ENCODE measurements at places on chromosomes 5 and 9.

DNA sequence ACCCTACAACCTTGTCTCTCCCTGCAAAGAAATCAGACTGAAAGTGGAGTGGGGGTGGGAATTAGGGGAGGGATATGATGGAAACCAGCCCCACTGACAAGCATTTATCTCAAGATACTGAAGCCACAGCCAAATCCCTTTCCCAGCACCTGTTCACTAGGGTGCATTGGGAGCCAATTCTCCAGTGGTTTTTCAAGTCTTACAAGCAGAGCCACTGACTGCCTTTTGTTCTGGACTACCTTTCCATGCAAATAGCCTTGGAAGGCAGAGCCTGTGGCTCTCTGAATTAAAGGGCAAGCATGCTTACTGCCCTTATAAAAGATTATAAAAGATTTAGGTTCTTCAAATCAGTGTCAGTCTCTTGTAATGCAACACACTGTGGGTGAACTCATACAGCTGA, 8.8 kb upstream of the GGTA1 start:
- peaks cover 11% of the 10 kb centered on the region for H3K27me3 ChIP-seq
- H3K36me3 ChIP-seq, result no peaks in the 10 kb centered on the region
- H3K4me1 ChIP-seq, result no peaks in the 10 kb centered on the region
- H3K4me3 ChIP-seq, result no peak overlapping the region

- H3K36me3 ChIP-seq, result no peaks in the 10 kb centered on the region
- peaks cover 3% of the 10 kb centered on the region for H3K27me3 ChIP-seq
- DNase-seq, result no peak
- no peak overlapping the region for H3K27ac ChIP-seq
- no peak overlapping the region for H3K4me3 ChIP-seq
Observed at GRCh38 chr9:127203681-127204327, 60.8 kb upstream of the GARNL3 start.

DNA sequence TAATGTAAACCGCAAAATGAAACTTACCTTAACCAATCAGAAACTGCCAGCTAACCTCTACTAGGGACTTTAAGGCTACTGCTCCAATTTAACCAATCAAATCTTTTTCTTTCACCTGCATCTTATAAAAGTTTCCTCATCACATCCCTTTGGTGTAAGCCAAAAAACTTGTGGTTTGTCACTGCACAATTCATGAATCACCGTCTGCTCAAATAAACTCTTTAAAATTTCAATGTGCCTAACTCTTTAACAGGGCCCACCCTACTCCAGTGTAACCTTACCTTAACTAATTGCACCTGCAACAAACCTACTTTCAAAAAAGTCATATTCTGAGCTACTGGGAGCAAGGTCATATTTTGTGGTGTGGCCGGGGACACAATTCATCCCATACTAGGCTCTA, 172.2 kb upstream of the GRAMD2B start:
- H3K27me3 ChIP-seq, result no peaks in the 10 kb centered on the region
- H3K27ac ChIP-seq, result no peak overlapping the region
- no peak for DNase-seq
- H3K4me3 ChIP-seq, result no peak overlapping the region
- H3K36me3 ChIP-seq, result no peaks in the 10 kb centered on the region

- no peak overlapping the region for H3K4me3 ChIP-seq
- no peaks in the 10 kb centered on the region for H3K27me3 ChIP-seq
- no peaks in the 10 kb centered on the region for H3K36me3 ChIP-seq
- DNase-seq, result no peak
Observed at GRCh38 chr5:32630867-32631491, 45.6 kb downstream of the SUB1 start.

GRCh38 chr5:176427971-176428370, 11.6 kb upstream of the CLTB start:
- H3K36me3 ChIP-seq, result no peaks in the 10 kb centered on the region
- no peak overlapping the region for H3K27ac ChIP-seq
- no peak for DNase-seq
- peaks cover 18% of the 10 kb centered on the region for H3K27me3 ChIP-seq
- H3K4me1 ChIP-seq, result peaks cover 6% of the 10 kb centered on the region
- no peak overlapping the region for H3K4me3 ChIP-seq

DNA sequence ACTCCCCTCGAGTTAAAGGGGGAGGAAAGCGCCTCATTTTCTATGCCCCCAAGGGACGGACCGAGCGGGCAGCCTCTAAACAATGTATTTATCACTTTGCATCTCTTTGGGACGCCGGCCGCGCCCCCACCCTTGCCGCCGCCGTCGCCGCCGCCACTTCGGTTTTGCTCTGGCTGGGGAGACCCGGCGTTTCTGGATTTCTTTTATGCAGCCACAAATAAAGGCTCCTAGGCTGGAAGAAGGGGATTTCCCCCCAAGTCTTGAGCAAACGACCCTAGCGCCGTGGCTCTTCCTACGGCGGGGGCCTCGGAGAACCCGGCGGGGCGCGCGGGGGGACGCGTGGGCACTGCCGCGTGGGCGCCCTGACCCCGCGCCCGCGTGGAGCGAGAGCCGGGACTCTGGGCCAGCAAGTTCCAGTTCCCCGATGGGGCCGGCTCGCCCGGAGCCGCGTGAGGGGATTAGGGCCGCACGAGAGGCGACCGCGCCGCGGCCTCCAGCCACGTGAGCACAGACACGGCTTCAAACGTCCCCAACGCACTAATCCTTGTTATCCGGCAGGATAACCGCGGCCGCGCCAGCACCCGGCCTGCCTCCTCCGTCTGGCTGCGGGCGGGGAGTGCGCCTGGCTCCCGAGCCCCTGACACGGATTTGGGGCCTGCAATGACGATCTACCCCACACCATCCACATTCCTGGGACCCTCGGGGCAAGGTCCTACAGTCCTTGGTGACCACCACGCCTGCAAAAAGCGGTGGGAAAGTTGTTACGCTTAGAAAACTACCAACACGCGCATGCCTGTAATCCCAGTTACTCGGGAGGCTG, 7.9 kb upstream of the NEUROG1 start:
- peaks cover 88% of the 10 kb centered on the region for H3K27me3 ChIP-seq
- peaks cover 9% of the 10 kb centered on the region for H3K4me1 ChIP-seq
- H3K36me3 ChIP-seq, result peaks cover 2% of the 10 kb centered on the region
- no peak overlapping the region for H3K27ac ChIP-seq
- peak overlapping the region; percentile 87 for H3K4me3 ChIP-seq
- DNase-seq, result no peak

DNA sequence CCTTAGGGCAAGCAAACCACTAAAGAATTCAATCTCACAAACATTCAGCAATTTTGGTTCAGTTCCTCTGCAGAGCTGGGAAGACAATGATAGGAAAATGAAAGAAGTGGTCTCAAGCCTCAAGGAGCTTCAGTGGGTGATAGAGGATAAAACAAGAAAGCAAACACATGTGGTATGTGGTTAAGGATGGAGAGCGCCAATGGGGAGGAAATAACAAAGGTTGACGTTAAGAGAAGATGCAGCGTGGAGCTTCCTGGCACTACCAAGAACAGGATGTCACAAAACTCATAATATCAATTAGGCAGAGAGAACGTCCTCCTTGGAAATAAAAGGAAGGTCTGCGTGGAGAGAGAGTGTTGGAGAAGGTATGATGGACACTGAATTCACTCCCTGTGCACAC, 411.4 kb upstream of the DAP start:
- H3K27me3 ChIP-seq, result no peaks in the 10 kb centered on the region
- DNase-seq, result no peak
- no peaks in the 10 kb centered on the region for H3K36me3 ChIP-seq
- no peak overlapping the region for H3K4me3 ChIP-seq

- H3K27ac ChIP-seq, result peak overlapping the region; percentile 5
- H3K4me1 ChIP-seq, result peaks cover 32% of the 10 kb centered on the region
- no peak overlapping the region for H3K4me3 ChIP-seq
- H3K27me3 ChIP-seq, result no peaks in the 10 kb centered on the region
Observed at GRCh38 chr9:95855961-95856360, 19.5 kb upstream of the ERCC6L2 start.

- no peaks in the 10 kb centered on the region for H3K27me3 ChIP-seq
- H3K4me1 ChIP-seq, result peaks cover 28% of the 10 kb centered on the region
- DNase-seq, result no peak
- no peaks in the 10 kb centered on the region for H3K36me3 ChIP-seq
Observed at GRCh38 chr9:121286973-121287741, 19.2 kb downstream of the GSN start.

DNA sequence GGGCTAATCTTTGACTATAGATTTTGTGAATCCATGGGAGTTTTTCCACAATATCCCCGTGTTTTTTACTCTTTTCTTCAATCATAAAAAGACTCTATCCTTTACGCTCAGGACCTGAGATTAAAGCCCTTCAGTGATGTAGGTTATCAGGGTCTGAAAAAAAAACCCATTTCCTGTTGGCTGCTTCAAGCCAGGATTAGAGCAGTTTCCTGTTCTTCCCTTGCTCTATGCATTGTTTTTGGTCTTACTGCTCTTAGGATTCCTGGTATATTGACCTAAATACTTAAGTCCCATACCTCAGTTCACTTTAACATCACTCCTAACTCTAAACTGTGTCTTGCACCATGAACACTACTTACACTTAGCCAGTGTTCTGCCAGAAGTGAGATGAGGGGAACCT, 319.3 kb upstream of the CHD1 start:
- no peaks in the 10 kb centered on the region for H3K36me3 ChIP-seq
- no peak overlapping the region for H3K27ac ChIP-seq
- no peak overlapping the region for H3K4me3 ChIP-seq
- H3K27me3 ChIP-seq, result no peaks in the 10 kb centered on the region

- H3K36me3 ChIP-seq, result no peaks in the 10 kb centered on the region
- DNase-seq, result peak; percentile 76
- H3K27me3 ChIP-seq, result peaks cover 47% of the 10 kb centered on the region
- H3K27ac ChIP-seq, result no peak overlapping the region
Observed at GRCh38 chr9:96232539-96233241, 69.3 kb downstream of the HSD17B3 start.

DNA sequence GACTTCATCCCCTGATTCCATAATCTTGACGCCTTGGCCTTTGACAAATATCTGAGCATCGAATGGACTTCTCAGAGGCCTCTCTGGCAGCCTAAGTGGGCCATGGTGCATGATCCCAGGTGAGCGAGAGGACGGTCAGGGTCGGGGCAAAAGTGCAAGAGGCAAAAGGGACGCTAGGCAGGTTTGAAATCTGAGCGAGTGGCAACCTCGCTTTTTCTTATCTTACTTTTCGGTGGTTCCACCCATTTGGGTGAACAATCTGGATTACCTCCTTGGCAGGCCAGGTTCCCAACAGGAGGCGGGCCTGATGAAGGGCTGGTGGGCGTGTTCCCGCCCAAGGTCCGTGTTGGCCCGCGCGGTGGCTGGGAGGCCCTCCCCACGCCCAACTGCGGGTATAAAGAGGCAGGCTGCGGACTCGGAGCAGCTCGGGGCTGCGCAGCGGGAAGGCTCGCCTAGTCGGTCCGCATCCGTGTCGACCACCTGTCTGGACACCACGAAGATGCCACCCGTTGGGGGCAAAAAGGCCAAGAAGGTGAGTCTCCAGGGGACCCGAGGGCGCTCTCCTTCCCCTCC, at the start of gene BHMT:
Gene BHMT, plus strand, starts transcription at position 423 of the 573 bp plus-strand sequence. Its CDS starts 77 bp downstream, at position 500.
- peaks cover 65% of the 10 kb centered on the region for H3K27me3 ChIP-seq
- H3K27ac ChIP-seq, result no peak within 1 kb of the TSS
- H3K36me3 ChIP-seq, result no peaks in the 10 kb centered on the region
- H3K4me1 ChIP-seq, result peaks cover 3% of the 10 kb centered on the region
- no peak for DNase-seq
- no peak within 1 kb of the TSS for H3K4me3 ChIP-seq

DNA sequence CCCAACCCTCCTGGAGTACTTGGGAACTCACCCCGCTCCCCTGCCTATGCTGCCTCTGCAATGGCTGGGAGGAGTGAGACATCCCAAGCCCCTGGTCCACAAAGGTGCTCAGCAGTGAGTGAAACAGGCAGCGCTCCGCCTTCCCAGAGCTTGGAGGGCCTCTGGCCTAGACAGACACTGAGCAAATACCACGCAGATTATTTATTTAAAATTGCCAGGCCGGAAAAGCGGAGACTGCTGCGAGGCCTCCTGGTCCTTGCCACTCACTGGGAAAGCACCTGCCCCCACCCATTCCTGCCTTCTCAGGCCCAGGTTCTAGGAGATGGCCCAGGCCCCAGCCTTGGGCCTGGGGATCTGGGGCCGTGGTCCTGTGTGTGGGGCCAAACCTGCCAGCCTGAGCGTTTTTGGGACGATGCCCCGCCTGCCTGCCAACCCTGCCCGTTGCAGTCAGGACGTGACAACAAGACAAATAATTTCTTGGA, 17.4 kb downstream of the FGF18 start:
- no peak overlapping the region for H3K4me3 ChIP-seq
- no peak overlapping the region for H3K27ac ChIP-seq
- H3K27me3 ChIP-seq, result no peaks in the 10 kb centered on the region
- DNase-seq, result no peak
- H3K4me1 ChIP-seq, result no peaks in the 10 kb centered on the region
- no peaks in the 10 kb centered on the region for H3K36me3 ChIP-seq

- no peaks in the 10 kb centered on the region for H3K36me3 ChIP-seq
- H3K27me3 ChIP-seq, result peaks cover 3% of the 10 kb centered on the region
Observed at GRCh38 chr5:112267231-112267630, 151.8 kb downstream of the EPB41L4A start.

GRCh38 chr9:128163523-128164306, 3.6 kb downstream of the BBLN start:
- peaks cover 25% of the 10 kb centered on the region for H3K4me1 ChIP-seq
- DNase-seq, result no peak
- H3K27ac ChIP-seq, result no peak overlapping the region
- H3K36me3 ChIP-seq, result peaks cover 34% of the 10 kb centered on the region
- H3K27me3 ChIP-seq, result no peaks in the 10 kb centered on the region

DNA sequence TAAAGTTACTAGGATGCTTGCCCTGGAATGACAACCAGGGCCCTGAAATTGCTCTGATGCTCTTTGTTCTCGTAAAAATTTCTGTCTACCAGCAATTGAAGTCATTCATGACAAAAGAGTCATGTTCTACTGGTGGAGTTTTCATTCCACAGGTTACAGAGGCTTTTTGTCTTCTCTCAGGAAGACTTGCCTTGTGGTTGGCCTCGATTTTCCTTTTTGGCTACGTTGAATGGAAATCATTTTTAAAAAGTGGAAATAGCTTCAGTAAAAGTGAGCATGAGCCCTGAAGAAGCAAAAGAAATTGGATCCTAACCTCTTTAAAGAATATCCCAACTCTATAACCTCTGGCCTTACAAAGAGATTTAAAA, 255.2 kb downstream of the AOPEP start:
- H3K4me3 ChIP-seq, result no peak overlapping the region
- no peaks in the 10 kb centered on the region for H3K36me3 ChIP-seq
- no peak for DNase-seq
- peaks cover 7% of the 10 kb centered on the region for H3K4me1 ChIP-seq

GRCh38 chr9:34227445-34227844, 48.6 kb downstream of the UBAP1 start:
- no peaks in the 10 kb centered on the region for H3K27me3 ChIP-seq
- DNase-seq, result no peak
- H3K27ac ChIP-seq, result no peak overlapping the region
- H3K4me1 ChIP-seq, result no peaks in the 10 kb centered on the region
- peaks cover 7% of the 10 kb centered on the region for H3K36me3 ChIP-seq

DNA sequence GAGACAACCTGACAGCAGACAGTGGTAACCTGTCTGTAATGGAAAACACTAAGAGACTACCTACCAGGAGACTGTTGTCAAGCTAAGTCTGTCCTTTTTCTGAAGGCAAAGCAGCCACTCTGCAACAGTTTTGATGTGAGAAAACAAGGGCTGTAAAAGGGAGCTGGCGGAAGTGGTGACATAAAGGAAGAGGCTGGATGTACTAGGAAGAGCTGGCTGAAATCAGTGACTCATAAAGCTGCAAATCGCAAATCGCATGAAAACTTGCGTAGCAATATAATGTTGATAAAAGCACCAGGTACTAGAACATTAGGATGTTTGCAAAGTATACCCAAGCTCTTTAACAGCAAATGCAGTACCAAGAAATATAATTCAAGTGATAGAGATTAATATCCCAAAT, 1.4 kb downstream of the NSUN2 start:
- H3K27me3 ChIP-seq, result no peaks in the 10 kb centered on the region
- H3K27ac ChIP-seq, result peak overlapping the region; percentile 70
- peaks cover 39% of the 10 kb centered on the region for H3K4me1 ChIP-seq
- H3K4me3 ChIP-seq, result peak overlapping the region; percentile 100

- no peak for DNase-seq
- peaks cover 81% of the 10 kb centered on the region for H3K36me3 ChIP-seq
- H3K4me1 ChIP-seq, result peaks cover 78% of the 10 kb centered on the region
- peak overlapping the region; percentile 66 for H3K4me3 ChIP-seq
- H3K27ac ChIP-seq, result peak overlapping the region; percentile 93
Observed at GRCh38 chr5:151068433-151069197, 12.2 kb downstream of the TNIP1 start.
